Osteoblast (primary cell): ENCODE measurements at places on chromosomes 7 and 10. TPM values are rescaled to one million over a fixed set of nuclear protein-coding genes. Genes with fewer than 3 reads are reported as not detected.

- no peaks in the 10 kb centered on the region for H3K4me1 ChIP-seq
- peaks cover 5% of the 10 kb centered on the region for H3K27me3 ChIP-seq
- peak; percentile 69 for DNase-seq
- no peaks in the 10 kb centered on the region for H3K36me3 ChIP-seq
- H3K27ac ChIP-seq: no peak overlapping the region
- no peak overlapping the region for H3K4me3 ChIP-seq
Measured at GRCh38 chr7:31033674-31034300, 18.3 kb upstream of the ADCYAP1R1 start.

- no peak overlapping the region for H3K27ac ChIP-seq
- DNase-seq: no peak
- no peaks in the 10 kb centered on the region for H3K36me3 ChIP-seq
- no peaks in the 10 kb centered on the region for H3K4me1 ChIP-seq
Measured at GRCh38 chr7:124071843-124072242, 39.0 kb upstream of the TMEM229A start.

DNA sequence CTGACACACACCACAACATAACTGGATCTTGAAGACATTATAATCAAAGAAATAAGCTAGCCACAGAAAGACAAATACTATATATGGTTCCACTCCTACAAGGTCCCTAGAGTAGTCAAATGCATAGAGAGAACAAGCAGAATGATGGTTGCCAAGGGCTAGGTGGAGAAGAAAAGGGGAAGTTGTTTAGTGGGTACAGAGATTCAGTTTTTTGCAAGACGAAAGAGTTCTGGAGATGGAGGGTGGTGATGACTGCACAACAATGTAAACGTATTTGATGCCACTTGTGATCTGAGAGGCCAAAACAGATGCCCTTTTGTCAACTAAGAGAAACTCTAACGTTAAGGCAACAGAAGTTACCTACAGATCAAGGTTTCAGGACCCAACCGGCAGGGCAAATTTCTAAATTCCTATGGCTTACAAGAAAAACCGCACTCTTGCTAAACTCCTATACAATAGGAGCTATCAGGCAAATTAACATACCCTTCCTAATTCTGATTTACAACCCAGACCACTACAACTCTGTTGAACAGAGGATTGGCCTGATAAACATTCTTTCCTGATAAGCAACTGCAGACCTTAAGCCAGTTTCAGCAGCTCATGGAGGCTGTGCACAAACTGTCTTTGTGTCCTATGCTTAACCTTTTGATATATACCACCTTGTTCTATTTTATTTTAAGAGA is 69.0 kb downstream of the FAM107B start:
- no peak overlapping the region for H3K4me3 ChIP-seq
- no peaks in the 10 kb centered on the region for H3K36me3 ChIP-seq
- DNase-seq: no peak
- H3K27me3 ChIP-seq: no peaks in the 10 kb centered on the region
- no peak overlapping the region for H3K27ac ChIP-seq

GRCh38 chr10:43820663-43821062 is 172.0 kb upstream of the ZNF32 start:
- peaks cover 67% of the 10 kb centered on the region for H3K4me1 ChIP-seq
- no peaks in the 10 kb centered on the region for H3K27me3 ChIP-seq
- no peak overlapping the region for H3K4me3 ChIP-seq
- no peak overlapping the region for H3K27ac ChIP-seq
- no peaks in the 10 kb centered on the region for H3K36me3 ChIP-seq

DNA sequence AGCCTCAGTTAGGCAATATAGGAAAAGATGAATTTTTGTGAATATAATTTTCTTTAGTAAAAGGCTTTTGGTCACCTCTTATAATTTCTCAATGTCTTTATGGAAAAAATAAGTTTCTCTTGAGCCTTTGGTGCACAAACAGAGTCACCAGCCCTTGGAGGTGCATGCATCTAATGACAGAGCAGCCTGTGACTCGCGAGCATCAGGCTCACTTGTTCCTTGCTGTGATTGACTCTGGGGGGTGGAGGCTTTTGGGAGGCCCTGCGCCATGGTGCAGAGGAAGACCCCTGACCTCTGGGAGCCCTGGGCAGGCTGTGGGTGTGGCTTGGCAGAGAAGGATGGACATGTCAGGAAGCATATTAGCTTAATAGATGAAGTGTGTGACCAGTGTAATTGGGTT is 60.2 kb downstream of the FIGNL1 start:
- H3K27me3 ChIP-seq: no peaks in the 10 kb centered on the region
- no peak overlapping the region for H3K27ac ChIP-seq
- H3K4me1 ChIP-seq: no peaks in the 10 kb centered on the region
- DNase-seq: no peak

DNA sequence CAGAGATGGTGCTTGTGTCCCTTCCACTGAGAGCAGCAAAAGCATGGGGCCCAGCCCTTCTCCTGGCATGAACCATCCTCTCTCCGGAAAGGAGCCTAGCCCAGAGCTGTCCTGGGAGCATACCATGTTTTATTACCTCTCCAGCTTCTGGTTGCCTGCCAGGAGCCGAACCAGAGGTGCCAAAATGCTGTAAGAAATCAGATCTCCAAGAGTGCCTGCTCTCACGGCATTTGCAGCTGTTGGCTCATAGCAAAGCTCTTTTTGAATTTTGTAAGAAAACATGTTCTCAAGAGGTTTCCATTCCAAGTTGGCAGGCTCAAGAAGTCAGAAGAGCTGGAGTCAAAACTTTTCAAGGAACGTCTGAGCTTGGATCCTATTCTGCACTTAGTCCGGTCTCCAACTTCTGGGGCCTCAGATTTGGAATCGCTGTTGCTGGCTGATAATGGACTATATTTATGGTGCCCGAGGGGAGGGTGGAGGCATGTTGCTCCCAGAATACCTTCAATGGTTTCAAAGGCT is 211.7 kb upstream of the MKI67 start:
- H3K4me1 ChIP-seq: no peaks in the 10 kb centered on the region
- no peak overlapping the region for H3K4me3 ChIP-seq

GRCh38 chr7:30930621-30931020 is 19.0 kb downstream of the AQP1 start:
- peak; percentile 62 for DNase-seq
- H3K4me3 ChIP-seq: no peak overlapping the region
- no peak overlapping the region for H3K27ac ChIP-seq
- H3K36me3 ChIP-seq: no peaks in the 10 kb centered on the region
- H3K4me1 ChIP-seq: no peaks in the 10 kb centered on the region

GRCh38 chr10:44589944-44590449 is 205.1 kb upstream of the CXCL12 start:
- H3K27me3 ChIP-seq: peaks cover 5% of the 10 kb centered on the region
- H3K4me3 ChIP-seq: no peak overlapping the region

DNA sequence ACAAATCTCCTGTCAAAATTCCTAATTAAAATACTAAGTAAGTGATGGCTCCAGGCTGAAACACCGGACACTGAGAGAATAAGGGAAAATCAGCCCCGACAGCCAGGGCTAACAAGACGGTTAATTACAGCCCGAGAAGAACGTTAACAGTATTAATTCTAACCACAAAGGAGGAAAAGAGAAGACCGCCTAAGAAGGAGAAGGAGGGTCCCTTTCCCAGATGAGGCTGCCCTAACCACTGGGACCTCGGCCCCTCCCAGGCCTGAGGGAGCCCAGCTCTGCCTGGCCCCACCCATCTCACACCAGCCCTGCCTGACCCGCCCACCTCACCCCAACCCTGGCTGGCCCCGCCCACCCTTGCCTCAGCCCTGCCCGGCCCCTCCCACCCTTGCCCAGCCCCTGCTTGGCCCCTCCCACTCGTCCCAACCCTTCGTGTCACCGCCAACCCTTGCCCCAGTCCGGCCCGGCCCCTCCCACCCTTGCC is 51.3 kb downstream of the PWWP2B start:
- H3K27ac ChIP-seq: peak overlapping the region; percentile 86
- no peaks in the 10 kb centered on the region for H3K27me3 ChIP-seq
- no peak overlapping the region for H3K4me3 ChIP-seq
- H3K4me1 ChIP-seq: peaks cover 13% of the 10 kb centered on the region
- no peak for DNase-seq
- no peaks in the 10 kb centered on the region for H3K36me3 ChIP-seq

- DNase-seq: no peak
- no peak overlapping the region for H3K27ac ChIP-seq
- H3K36me3 ChIP-seq: no peaks in the 10 kb centered on the region
- no peak overlapping the region for H3K4me3 ChIP-seq
Measured at GRCh38 chr7:94556028-94556427, 46.4 kb downstream of the CASD1 start.

DNA sequence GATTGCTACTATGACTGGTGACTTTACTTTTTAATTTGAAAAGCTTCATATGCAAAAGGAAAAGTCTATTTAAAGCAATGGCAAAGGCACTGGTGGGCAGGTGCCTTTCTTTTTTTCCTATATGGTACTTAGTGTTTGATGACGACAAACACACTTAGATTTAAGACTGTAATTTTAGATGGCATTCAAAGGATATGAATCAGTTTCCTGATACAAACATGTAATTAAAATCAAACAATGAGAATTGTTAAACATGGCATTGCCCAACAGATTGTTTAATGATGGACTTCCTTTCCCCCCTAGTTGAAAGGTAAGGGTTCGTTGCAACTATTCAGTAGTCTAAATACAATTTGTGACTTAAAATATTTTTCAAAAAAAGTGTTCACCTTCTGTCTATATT is 106.5 kb upstream of the SEMA3C start:
- no peak overlapping the region for H3K27ac ChIP-seq
- H3K27me3 ChIP-seq: no peaks in the 10 kb centered on the region
- DNase-seq: no peak
- no peak overlapping the region for H3K4me3 ChIP-seq
- H3K4me1 ChIP-seq: no peaks in the 10 kb centered on the region
- H3K36me3 ChIP-seq: no peaks in the 10 kb centered on the region

GRCh38 chr7:1357601-1358271 is 101.5 kb downstream of the MICALL2 start:
- H3K27me3 ChIP-seq: no peaks in the 10 kb centered on the region
- no peak overlapping the region for H3K27ac ChIP-seq
- H3K4me3 ChIP-seq: no peak overlapping the region
- peak; percentile 89 for DNase-seq
- H3K4me1 ChIP-seq: no peaks in the 10 kb centered on the region
- H3K36me3 ChIP-seq: no peaks in the 10 kb centered on the region

DNA sequence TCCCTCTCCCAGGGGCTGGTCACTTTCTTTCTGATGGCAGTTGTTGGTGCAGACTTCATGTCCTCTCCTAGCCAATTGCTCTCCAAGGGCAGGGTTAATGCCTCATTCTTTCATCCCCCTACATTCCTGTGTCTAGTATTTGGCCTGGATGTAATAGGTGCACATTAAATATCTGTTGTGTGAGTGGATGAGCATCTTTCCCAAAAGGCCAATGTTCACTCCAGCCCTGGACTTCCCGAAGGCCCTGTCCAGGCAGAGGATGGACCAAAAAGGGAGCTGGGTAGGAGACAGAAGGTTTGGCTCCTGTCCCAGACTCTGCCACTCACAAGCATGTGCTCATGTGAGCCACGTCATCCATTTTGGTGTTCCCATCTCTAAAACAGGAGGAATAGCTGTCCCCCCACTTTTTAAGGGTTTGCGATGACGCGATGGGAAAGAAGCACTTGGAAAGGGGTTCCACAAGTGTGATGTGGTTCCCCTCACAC is 47.5 kb downstream of the RGS10 start:
- no peaks in the 10 kb centered on the region for H3K27me3 ChIP-seq
- H3K27ac ChIP-seq: no peak overlapping the region
- peak; percentile 58 for DNase-seq
- no peak overlapping the region for H3K4me3 ChIP-seq
- H3K4me1 ChIP-seq: peaks cover 26% of the 10 kb centered on the region

DNA sequence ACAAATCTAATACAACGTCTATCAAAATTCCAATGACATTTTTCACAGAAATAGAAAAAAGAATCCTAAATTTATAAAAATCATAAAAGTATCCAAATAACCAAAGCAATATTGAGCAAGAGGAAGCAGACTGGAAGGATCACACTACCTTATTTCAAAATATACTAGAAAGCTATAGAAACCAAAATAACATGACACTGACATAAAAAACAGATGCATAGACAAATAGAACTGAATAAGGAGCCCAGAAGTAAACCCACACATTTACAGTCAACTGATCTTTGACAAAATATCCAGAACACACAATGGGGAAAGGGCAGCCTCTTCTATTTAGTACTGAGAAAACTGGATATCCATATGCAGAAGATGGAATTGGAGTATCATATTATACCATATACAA is 217.5 kb downstream of the MACC1 start:
- H3K27ac ChIP-seq: no peak overlapping the region
- DNase-seq: no peak

DNA sequence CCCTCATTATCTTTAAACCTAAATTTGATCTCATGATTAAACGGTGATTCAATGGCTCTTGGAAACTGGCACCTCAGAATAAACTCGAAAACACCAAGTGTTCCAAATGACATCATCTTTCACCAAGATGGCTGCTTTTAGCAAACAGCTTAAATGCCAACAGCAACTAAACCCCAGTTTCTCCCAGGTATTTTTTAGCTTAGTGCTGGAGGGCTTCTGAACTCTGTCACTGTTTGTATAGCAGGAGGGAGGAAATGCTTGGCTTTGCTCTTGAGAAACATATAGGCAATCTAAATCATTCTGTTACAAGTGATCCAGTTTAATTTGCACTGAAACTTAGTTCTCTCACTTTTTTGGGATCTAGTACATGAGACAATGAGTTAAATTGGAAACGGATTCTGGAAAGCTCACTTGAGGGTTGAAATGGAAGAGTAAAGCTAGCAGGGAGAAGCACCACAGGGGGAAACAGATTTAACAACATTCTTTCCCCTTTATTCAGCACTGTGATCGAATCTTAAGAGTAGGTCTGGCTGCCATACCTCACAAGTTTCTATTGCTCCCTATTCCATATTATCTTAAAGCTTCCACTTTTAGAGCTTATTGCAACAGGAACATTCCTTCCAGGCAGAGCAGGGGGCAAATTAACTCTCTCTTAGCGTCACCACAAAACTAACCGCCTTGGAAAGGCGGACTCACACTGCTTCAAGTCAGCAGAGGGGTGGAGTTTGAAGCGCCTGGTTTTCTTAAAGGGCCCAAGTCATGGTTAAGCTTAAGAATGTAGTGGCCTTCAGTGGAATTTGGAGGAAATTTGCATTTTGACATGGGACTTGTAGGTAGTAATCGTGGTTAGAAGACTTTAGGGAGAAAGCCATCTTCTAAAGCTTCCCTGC is 1.8 kb upstream of the CCDC6 start:
- H3K27ac ChIP-seq: peak overlapping the region; percentile 95
- peak overlapping the region; percentile 97 for H3K4me3 ChIP-seq
- H3K4me1 ChIP-seq: peaks cover 25% of the 10 kb centered on the region
- peak; percentile 89 for DNase-seq
- no peaks in the 10 kb centered on the region for H3K36me3 ChIP-seq

GRCh38 chr10:96352027-96352426 is 6.8 kb downstream of the OPALIN start:
- no peak for DNase-seq
- no peaks in the 10 kb centered on the region for H3K36me3 ChIP-seq
- no peak overlapping the region for H3K4me3 ChIP-seq
- no peak overlapping the region for H3K27ac ChIP-seq
- no peaks in the 10 kb centered on the region for H3K4me1 ChIP-seq

GRCh38 chr10:126015413-126015812 is 119.0 kb downstream of the FANK1 start:
- H3K4me3 ChIP-seq: no peak overlapping the region
- peaks cover 65% of the 10 kb centered on the region for H3K36me3 ChIP-seq
- H3K4me1 ChIP-seq: peaks cover 33% of the 10 kb centered on the region
- DNase-seq: no peak
- no peaks in the 10 kb centered on the region for H3K27me3 ChIP-seq

Gene ATRNL1
- 1.2 and 1.4 TPM in 2 replicates for total RNA-seq

Gene UCMA
- not detected in 2 replicates for total RNA-seq

Gene LIPK
- not detected in 2 replicates for total RNA-seq

Gene OR2A12
- not detected in 2 replicates for total RNA-seq

Gene PRRT4
- not detected in 2 replicates for total RNA-seq
